NCI-H1694 (cell line): ENCODE measurements at places on chromosomes 7 and 10.

DNA sequence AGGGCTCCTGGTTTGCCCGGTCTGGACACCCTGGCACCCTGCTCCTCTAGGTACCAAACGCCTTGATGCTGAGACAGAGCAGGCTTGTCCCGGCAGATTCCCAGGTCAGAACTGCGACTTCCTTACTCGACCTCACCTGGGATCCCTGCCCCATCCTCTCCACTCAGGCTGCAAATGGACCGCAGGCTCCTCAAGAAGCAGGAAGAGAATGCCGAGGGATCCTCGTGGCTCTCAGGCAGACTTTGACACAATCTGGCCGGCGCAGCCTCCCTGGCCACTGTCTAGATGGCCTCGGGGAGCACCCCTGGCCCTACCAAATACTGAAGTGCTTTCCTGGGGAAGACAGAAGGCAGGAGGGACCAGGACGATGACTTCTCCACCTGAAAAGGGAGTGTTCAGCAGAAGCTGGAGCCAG, 421 bp upstream of the NODAL start:
- DNase-seq, result no peak

DNA sequence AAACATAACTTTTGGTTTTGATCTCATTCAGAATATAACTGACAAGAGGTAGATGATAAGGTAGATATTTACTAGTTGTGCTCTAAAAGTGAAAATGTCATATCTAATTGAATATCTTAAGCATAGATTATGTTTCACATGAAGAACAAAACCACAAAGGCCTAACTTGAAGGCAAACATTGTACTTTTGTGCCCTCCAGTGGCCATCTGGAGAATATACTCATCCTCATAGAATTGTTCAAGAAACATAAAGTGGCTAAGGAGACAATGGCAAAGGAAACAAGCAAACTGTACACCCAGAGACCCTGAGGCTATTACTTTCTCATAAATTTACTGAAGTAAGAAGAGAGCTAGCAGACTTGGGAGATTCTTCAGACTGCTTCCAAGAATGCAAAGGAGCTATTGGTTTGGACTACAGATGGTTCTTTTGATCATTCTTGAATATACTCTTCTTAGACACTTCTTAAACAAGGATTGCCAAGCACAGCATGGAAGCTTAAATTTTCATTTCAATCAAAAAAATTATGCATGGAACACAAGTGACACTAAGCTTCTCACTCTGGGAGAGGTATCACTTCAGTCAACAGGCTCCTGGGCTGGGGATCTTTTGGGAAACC, 98.2 kb upstream of the DKK1 start:
- peak; percentile 5 for DNase-seq

- no peak for DNase-seq
Observed at GRCh38 chr10:111706331-111706730, 477.2 kb downstream of the GPAM start.

GRCh38 chr7:92988051-92988450, 129.7 kb downstream of the SAMD9 start:
- DNase-seq, result no peak

- no peak for DNase-seq
Observed at GRCh38 chr10:117967149-117967650, 79.5 kb downstream of the RAB11FIP2 start.

GRCh38 chr10:122051609-122052385, 62.8 kb downstream of the TACC2 start:
- DNase-seq, result no peak

- no peak for DNase-seq
Observed at GRCh38 chr10:8071006-8071405, 16.5 kb downstream of the GATA3 start.

DNA sequence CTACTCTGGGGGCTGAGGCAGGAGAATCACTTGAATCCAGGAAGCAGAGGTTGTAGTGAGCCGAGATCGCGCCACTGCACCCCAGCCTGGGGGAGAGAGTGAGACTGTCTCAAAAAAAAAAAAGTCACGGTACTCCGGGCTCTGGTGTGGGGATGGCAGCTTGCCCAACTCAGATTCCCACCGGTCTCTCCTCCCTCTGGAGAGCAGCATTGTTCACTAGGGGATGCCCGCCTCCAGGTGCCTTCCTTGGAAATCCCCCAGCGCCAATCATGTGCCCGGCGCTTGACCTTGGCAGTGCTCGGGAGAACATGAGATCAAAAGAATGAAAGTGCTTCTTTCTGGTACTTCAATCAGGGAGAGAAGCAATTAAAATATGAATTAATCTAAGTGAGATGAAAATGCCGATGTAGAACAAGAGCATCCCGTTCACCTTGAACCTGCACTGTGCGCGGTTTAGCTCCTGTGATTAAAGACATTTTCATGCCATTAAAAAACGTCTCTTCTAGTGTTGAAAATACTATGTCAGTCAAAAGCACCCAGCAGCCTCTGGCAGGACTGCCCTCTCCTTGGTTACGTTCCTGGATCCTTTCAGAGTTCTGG, 1127.3 kb upstream of the AUTS2 start:
- DNase-seq, result no peak

DNA sequence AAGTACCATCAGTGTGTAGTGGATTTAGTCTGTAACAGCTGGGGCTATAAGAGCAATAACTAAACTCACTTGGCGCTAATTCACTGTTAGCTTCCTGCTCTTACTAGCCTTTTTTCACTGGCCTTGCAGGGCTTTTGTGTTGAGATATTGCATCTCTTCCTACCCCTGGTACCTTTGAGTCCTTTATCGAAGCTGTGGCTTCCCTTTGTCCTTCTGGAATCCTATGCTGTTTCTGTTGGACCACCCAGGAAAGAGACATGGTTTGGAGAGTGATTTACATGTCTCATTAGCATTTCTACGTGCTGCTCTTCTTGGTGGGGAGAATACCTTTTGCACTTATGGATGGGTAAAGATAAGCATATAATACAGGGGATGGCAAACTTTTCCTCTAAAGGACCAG, 103.8 kb downstream of the MLLT10 start:
- no peak for DNase-seq
